ENCODE measurements at places on chromosomes 1 and 21.

DNA sequence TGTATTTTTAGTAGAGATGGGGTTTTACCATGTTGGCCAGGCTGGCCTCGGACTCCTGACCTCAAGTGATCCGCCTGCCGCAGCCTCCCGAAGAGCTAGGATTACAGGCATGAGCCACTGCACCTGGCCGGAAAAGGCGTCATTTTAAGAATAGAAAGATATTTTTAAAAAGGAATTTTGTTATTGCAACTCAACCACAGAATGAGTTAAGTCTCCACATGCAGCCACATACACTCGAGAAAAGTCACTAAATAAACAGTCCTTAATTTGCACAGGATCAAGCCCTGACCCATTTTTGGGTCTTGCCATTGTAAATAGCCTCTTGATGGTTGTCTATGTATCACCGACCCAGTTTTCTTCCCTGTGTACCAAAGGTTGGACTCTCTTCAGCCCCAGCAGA lies 85.5 kb downstream of the FBXO2 start:
- DNase-seq: no peak

GRCh38 chr1:184030433-184031091 lies 7.0 kb downstream of the COLGALT2 start:
- no peak for DNase-seq

- no peak for DNase-seq
Measured at GRCh38 chr1:167878372-167879160, 35.4 kb downstream of the ADCY10 start.

DNA sequence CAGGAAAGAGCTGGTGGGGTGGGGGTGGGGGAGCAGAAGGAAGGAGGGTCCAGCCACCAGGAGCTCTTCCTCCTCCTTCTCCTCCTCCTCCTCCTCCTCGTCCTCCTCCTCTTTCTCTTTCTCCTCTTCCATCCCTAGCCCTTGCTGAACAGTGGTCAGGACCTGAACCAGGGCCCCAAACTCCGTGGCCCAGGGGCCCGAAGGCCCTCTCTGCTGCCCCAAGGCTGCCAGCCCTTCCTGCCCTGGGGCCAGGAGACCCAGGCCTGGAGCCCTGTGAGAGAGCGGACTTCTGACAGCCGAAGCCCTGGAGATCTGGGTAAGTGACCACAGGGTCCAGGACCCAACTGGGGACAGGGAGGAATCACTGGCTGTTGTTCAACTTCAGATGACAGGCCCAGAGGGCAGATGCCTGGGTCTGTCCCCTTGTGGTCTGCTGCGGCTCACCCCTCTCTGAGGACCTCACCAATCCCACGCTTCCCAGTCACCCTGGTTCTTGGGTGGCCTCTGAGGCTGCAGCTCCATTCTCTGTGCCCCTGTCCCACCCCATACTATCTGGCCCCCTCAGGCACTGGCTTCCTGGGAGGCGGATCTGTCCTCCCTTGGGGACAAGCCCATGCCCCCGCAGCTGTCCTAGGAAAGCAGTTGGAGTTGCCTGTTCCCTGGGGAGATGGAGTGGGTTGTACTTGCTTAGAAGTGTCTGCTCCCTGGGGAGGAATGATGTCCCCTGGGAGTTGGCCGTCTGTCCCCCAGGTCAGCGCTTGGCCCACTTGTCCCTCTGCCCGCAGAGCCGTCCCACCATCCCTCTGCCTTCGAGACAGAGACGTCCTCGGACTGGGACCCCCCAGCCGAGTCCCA lies 51.8 kb downstream of the VWA5B1 start:
- no peak for DNase-seq

DNA sequence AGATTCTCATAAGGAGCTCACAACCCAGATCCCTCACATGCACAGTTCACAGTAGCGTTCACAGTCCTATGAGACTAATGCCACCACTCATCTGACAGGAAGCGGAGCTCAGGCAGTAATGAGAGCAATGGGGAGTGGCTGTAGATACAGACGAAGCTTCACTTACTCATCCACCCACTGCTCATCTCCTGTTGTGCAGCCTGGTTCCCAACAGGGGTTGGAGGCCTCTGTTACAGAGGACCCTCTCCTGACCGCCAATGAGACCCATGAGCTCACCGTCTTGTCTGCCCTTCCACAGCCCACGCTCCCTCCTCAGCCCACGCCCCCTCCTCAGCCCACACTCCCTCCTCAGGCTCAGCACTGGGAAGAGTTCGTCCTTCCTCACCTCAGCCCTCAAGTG lies 39.6 kb downstream of the RSPH1 start:
- DNase-seq: peak; percentile 60

All from activated CD4-positive, alpha-beta T cell treated with anti-CD3 and anti-CD28 coated beads, Interleukin-2, amount 10 ng/mL, durations not matched to agents 7 days and 5 days (primary cell).